AG04450 (cell line): ENCODE measurements at places on chromosomes 2 and 18.

- DNase-seq, result peak; percentile 57
Observed at GRCh38 chr18:45588376-45589355, 26.6 kb upstream of the SLC14A2 start.

DNA sequence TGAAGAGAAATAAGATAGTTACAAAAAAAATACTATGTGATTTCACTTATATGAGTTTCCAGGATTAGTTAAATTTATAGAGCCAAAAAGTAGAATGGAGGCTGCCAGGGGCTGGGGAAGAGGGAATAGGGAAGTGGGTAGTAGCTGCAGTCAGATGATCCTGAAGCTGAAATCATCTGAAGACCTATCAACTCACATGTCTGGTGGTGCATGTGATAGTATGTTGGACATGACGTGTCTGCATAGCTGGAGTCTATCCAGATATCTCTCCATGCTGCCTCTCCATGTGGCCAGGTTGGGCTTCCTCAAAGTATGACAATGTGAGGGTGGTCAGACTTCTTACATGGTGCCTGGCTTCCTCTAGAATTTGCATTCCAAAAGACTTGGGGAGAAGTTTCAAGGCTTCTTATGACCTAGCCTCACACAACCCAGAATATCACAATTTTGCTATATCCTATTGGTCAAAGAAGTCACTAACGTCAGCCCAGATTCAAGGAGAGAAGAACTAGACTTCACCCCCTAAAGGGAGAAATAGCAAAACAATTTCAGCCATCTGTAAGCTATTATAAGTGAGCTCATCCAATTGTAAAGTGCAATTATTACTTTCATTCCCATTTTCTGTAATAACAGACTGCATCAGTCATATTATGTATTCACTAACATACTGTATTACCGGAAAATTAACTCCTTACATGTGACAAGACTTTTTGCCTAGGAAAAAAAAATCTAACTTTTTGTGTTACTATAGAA lies 14.0 kb upstream of the ZNF396 start:
- no peak for DNase-seq

GRCh38 chr2:102063487-102063911 lies 71.7 kb downstream of the IL1R2 start:
- no peak for DNase-seq

- no peak for DNase-seq
Observed at GRCh38 chr2:150030436-150031190, 443.0 kb upstream of the MMADHC start.

- DNase-seq, result no peak
Observed at GRCh38 chr18:21684731-21685130, 19.8 kb downstream of the ABHD3 start.

GRCh38 chr2:219402665-219403515 lies 15.2 kb upstream of the DNPEP start:
- peak; percentile 78 for DNase-seq

GRCh38 chr2:215839309-215839708 lies 174.0 kb downstream of the MREG start:
- no peak for DNase-seq

DNA sequence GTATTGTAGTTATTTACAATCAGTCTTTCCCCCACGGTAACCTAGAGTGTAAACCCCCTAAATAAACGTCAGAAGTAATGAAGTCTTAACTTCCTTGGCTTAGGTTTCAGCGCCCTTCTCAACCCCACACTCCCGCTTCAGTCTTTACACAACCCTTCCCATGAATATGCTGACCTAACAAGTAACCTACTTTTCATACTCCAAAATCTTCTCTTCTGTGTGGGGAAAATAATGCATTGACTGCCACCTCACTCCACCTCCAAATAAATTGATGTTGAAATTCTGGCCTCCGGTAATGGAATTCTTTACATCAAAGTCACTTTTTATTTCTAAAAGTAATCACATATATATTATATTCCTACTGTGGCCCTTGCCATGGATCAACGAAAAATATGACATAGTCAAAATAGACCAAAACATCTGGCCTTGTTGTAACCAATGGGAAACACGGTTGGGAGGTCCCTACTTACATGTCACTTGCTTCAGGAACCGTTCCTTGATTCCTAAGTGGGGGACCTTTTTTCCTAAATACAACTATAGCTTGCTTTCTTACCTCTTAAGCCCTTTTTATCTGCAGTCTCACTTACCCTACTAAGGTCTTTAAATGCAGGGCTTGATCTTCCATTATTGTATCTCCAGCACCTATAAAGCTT lies 961 bp downstream of the GEN1 start:
- DNase-seq, result no peak

- DNase-seq, result no peak
Observed at GRCh38 chr18:75830828-75831227, 403.3 kb upstream of the SMIM21 start.
